ENCODE measurements at places on chromosomes 11 and 22. TPM values are rescaled to one million over a fixed set of nuclear protein-coding genes. Genes with fewer than 3 reads are reported as not detected.

The MMP13 gene
- not detected for total RNA-seq

The ZNF74 gene
- total RNA-seq = 58.5 TPM

The CAPRIN1 gene
- total RNA-seq = 360 TPM

The ASCL2 gene
- total RNA-seq = 0.31 TPM

The TRIM48 gene
- total RNA-seq = not detected

The FAM111A gene
- 13.8 TPM for total RNA-seq

The MMP1 gene
- total RNA-seq = not detected

The ANO1 gene
- total RNA-seq = not detected

The OTOG gene
- total RNA-seq = 0.63 TPM

The SIRT3 gene
- 23.8 TPM for total RNA-seq

The ABCG4 gene
- 4.1 TPM for total RNA-seq

The HBB gene
- 141 TPM for total RNA-seq

The CHCHD10 gene
- total RNA-seq = 5.3 TPM

All from parietal lobe (tissue), 2 donors.